Stimulated activated CD4-positive, alpha-beta T cell treated with anti-CD3 and anti-CD28 coated beads, Interleukin-2, amount 100 ng/mL, for 24 hours (primary cell): ENCODE measurements at places on chromosomes 12 and 14.

GRCh38 chr12:17108877-17109541 lies 503.0 kb upstream of the LMO3 start:
- no peak for DNase-seq

GRCh38 chr14:20455355-20456300 lies 602 bp downstream of the APEX1 start:
- DNase-seq: no peak

DNA sequence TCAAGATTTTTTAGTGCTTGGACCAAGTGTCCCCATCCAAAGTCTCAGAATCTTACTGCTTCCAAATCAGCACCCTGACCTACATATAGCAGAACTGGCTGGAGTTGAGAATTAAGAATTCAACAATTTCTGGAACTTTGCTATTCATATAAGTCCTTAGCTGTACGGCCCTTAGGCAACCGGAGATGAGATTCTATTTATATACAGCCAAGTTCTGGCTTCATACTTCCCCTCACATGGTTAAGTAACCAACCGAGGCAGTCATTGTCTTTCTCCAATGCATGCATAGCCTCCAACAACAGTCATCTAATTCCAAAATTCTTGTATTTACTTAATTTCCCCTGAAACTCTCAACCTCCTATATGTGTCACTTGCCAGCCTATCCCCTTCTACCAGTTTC lies 76.6 kb downstream of the SINHCAF start:
- no peak for DNase-seq

- DNase-seq: no peak
These were observed 116.8 kb downstream of the WIF1 start for GRCh38 chr12:65004270-65004669.

- DNase-seq: no peak
These were observed 9.3 kb upstream of the TWF1 start for GRCh38 chr12:43815416-43815815.

DNA sequence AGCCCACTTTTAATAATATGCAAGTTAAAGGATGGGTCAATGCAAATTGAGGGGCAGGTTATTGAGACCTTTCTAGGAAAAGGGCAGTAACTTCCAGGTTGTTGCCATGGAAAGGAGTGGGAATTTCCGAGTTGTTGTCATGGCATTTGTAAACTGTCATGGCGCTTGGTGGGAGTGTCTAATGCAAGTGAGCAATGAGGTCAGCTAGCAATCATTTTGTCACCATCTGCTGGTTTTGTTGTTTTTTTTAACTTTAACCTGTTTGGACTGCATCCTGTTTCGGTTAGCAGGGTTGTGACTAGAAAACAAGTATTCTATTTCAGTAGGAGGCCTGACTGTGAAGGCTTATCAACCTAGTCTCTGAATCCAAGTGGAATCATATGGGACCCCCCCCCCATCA lies 85.8 kb upstream of the TSPAN11 start:
- DNase-seq: no peak

- DNase-seq: no peak
These were observed 353 bp upstream of the MAPK1IP1L start for GRCh38 chr14:55051165-55051422.

DNA sequence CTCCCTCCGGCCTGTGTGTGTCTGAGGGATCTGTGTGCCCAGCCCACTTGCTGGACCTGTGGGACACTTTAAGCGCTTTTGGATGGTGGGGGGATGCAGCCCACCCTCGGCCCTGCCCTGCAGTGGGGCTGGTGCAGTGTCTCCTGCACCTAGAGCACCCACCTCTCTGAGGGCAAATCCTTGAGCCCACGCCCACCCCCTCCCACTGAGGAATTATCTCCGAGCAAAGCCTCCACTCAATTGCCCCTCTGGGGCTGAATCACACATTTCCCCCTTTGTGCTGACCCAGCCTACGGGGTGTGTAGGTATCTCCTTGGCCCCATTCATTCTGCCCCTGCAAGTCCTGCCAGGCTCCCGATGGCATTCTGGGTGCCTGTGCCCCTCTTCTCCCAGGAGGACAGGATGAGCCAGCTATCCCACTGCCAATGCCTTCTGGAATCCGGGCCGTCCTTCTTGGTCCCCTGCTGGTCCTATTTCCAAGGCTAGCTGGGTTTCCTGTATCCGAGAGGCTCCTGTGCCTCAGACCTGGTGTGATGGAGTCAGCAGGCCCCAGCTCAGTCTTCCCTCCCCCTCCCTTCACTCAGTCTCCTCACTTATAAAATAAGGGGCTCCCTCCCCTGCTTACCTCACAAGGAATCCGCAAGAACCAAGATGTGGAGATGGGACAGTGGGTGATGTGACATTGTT lies 48.9 kb downstream of the ERH start:
- no peak for DNase-seq

- DNase-seq: no peak
These were observed 9.7 kb downstream of the TUBA1C start for GRCh38 chr12:49274396-49275069.

DNA sequence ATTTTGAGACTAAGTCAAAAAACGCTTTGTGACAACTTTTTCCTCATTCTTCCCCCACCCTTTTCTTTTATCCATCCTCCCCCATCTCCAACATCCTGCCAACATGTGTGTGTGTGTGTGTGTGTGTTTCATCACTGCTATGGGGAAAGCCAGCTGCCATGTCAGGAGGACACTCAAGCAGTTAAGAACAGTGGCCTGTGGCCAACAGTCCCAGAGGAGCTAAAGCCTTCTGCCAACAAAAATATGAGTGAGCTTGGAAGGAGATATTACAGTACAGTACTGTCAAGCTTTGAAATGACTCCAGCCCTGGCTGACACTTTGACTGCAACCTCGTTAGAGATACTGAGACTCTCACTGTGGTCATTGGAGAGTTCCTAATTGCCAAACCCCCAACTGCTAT lies 5.0 kb upstream of the CSRP2 start:
- DNase-seq: no peak

GRCh38 chr12:52213564-52214420 lies 19.3 kb upstream of the KRT7 start:
- DNase-seq: peak; percentile 65

DNA sequence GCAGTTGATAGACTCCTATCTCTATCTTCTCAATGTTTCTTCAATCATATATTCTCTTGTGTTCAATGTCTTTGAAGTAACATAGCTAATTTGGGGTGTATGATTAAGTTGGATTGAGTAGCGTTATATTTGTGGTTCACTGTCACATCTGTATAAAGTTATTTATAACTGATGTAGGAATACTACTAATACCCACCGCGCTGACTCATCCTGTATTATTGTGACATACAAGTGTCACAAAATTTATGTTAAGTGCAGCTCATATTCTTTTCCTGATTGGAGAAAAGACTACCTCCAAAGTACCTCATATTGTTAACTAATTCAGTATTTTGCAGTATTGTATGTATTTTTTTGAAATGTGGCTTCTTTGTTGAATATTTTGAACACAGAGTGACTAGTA lies 940.8 kb downstream of the SLC6A15 start:
- DNase-seq: no peak

DNA sequence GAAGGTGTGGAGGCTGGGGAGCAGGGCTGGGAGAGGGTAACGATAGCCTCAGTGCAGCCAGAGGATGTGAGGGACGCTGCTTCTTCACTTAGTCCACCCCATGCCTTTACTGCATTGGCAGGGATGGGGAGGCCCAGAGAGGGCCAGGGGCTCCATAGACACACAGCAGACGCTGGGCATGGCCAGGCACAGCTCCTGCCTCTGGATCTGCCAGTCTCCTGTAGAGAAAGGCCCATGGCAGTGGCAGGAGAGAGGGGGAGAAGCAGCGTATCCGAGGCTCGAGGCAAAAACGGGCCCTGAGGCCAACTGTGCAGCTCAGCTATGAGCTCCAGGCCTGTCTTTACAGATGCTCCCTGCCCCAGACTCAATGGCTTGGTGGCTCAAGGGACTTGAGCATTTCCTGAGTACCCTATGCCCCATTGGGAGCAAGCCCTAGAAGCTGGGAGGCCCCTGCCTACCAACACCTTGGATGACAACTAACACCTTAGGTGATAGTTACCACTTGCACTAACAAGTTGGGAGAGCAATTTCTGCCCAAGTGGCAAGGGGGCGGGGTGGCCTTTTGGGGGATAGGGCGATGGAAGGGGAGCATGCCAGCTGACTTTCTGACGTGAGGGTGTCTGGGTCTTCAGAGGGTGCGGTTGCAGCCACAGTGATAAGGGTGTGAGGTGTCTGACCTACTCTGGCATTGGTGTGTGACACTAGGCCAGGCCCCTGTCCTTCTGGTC lies 5.0 kb upstream of the LBHD2 start:
- no peak for DNase-seq

- no peak for DNase-seq
These were observed 51.4 kb downstream of the SUSD6 start for GRCh38 chr14:69662636-69663299.

DNA sequence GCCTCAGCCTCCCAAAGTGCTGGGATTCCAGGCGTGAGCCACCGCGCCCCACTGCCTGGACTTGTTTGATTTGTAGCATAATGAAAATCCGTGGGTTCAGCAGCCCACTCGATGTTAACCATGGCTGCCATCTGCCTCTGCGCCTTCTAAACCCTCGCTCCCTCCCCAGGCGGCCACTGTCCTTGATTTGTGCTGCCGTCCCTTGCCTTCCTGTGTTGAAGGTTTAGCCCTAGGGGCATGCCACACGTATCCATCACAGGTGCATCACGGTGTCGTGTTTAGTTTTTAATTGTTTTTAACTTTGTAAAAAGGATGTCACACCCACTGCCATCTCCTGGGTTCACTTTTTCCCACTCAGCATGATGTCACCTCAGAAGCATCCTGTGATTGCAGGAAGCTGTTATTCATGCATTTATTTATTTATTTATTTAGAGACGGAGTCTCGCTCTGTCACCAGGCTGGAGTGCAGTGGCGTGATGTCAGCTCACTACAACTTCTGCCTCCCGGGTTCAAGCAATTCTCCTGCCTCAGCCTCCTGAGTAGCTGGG lies 24.5 kb upstream of the ULK1 start:
- DNase-seq: no peak
